ENCODE measurements at places on chromosomes 12 and 14.

- no peak for DNase-seq
Observed at GRCh38 chr12:3367750-3368444, 123.1 kb upstream of the PRMT8 start.

- DNase-seq, result no peak
Observed at GRCh38 chr12:51950682-51951198, 759 bp upstream of the ACVR1B start.

GRCh38 chr14:67319142-67319541 is 40.5 kb downstream of the ATP6V1D start:
- no peak for DNase-seq

GRCh38 chr14:25150934-25151790 is 101.2 kb upstream of the STXBP6 start:
- no peak for DNase-seq

GRCh38 chr12:59499774-59500173 is 96.1 kb upstream of the SLC16A7 start:
- DNase-seq, result no peak
